Activated CD8-positive, alpha-beta memory T cell treated with anti-CD3 and anti-CD28 coated beads for 1 hour (primary cell): ENCODE measurements at places on chromosomes 2 and 18.

DNA sequence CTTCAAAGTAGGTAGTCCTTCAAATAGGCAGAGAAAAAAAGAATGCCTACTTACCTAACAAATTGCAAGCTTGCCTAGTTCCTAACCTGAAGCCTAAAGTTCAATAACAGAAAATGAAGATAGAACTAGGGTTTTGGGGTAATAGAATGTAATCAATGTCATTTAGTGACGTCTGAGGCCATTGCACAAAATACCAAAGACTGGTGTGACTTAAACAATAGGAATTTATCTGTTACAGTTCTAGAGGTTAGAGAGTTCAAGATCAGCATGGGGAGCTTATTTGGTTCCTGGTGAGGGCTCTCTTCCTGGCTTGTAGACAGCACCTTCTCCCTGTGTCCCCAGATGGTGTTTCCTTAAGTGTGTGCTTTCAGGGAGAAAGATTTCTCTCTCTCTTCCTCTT lies 4.7 kb upstream of the NPC1 start:
- no peak for DNase-seq

GRCh38 chr2:58045580-58046334 lies 849 bp upstream of the VRK2 start:
- no peak for DNase-seq

- no peak for DNase-seq
Measured at GRCh38 chr2:191453761-191454160, 208.6 kb downstream of the MYO1B start.

GRCh38 chr2:207465894-207466293 lies 63.9 kb upstream of the CREB1 start:
- no peak for DNase-seq

- DNase-seq: no peak
Measured at GRCh38 chr2:45586600-45586999, 24.5 kb downstream of the SRBD1 start.

GRCh38 chr18:26438980-26439379 lies 109.4 kb downstream of the KCTD1 start:
- DNase-seq: no peak

DNA sequence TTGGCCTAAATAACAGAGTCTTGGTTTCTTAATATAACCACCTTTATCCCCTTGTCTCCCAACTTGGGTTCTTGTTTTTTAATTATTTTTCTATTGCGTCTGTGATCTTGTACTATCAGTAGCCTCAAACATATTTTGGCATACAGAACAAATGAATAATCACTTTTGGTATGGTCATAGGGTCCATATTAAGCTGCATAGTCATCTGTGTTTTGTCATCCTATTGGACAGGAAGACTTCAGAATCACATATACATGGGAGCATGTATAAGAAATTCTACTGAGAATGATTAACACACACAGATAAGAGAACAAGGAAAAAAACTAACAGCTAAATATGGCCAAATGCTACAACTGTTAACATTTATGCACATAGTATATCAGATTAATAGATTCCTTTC lies 126.0 kb downstream of the MEP1B start:
- DNase-seq: no peak

DNA sequence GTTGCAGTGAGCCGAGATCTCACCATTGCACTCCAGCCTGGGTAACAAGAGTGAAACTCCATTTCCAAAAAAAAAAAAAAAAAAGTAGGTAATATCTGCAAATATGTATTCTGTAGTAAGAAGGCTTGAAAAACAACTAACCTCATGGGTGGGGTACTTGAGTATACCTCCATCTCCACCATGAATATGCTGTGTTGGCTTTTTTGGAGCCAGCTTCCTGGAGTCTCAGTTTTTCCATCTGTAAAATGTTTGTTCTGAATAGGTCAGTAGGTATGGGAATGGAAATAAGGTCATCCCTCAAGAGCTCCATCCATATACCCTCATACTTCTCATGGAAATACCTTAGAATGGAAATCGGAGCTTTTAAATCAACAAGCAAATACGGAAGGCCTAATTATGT lies 430.0 kb upstream of the FAM98A start:
- DNase-seq: no peak

DNA sequence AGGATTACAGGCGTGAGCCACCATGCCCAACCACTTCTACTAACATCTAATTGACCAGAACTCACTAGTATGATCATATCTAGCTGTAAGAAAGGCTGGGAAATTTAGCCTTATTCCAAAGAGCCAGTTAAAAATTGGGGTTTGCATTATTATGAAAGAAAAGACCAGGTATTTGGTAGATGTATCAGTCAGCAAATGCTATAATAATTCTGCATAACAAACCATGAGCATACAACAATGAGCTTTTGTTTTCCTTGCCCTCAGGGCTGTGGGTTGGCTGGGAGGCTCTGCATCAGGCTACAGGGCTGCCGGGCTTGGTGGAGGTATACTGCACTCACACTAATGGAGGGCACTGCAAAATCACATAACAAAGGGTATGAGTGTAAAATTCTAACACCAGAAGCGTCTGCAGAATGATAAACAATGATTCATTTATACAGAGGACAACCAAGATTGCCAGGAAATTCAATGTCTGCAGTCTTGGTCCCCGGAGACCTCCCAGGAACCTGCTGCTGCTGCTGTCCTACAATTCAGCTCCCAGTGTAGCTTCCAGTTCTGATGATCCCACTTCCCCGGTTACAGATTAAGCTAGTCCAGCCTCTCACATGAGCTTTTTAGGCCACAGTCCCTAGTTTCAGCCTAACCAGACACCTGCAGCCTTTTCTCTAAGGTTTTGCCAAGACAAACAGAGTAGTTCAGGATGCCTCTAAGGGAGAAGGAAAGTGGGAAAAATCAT lies 32.2 kb upstream of the ST3GAL5 start:
- DNase-seq: no peak

DNA sequence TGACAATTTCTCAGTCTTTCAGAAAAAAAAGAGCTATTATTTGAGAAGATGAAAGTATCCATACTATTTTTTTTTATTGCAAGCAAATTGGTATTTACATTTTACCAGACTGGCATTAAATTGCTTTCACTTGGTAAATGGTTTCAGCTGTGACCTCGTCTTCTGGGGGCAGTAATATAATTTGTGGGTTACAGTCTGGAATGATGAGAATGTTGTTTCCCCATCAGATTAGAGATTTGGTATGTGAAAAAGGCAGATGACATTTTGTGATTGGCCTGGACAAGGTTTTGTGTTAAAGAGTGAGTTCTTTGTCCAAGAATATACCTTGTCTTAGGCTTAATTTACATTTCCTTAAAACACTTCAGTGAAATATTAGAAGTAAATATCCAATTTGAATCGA lies 390.1 kb upstream of the ST6GAL2 start:
- DNase-seq: no peak

- no peak for DNase-seq
Measured at GRCh38 chr2:135124924-135125886, 73.1 kb downstream of the RAB3GAP1 start.

- no peak for DNase-seq
Measured at GRCh38 chr2:191885098-191885497, 38.2 kb upstream of the CAVIN2 start.

- DNase-seq: no peak
Measured at GRCh38 chr18:24466771-24467170, 6.3 kb downstream of the HRH4 start.
